ENCODE measurements at places on chromosomes 16 and 17.
A peak's percentile ranks its signal among the peaks of the same experiment; 100 is the strongest.

DNA sequence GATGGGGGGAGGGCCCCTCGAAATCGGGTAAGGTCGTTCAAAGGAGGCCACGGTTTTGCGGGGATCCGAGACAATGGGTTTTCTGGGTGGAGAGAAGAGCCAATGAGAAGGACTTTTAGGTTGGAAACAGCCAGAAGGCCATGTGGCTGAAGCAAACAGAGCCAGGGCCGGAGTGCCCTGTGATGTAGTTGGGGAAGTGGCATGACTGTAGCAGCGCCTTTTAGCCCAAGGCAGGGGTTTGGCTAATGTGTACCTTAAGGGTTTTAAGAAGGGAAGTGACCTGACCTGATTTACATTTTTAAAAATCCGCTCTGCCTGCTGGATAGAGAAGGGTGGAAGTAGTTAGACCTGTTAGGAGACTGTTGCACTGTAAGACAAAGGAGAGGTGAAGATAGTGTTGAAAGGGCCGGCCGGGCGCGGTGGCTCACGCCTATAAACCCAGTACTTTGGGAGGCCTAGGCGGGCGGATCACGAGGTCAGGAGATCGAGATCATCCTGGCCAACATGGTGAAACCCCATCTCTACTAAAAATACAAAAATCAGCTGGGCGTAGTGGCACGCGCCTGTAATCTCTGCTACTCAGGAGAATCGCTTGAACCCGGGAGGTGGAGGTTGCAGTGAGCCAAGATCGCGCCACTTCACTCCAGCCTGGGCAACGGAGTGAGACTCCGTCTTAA is 1.0 kb downstream of the LYRM1 start:
- peak; percentile 54 for DNase-seq

DNA sequence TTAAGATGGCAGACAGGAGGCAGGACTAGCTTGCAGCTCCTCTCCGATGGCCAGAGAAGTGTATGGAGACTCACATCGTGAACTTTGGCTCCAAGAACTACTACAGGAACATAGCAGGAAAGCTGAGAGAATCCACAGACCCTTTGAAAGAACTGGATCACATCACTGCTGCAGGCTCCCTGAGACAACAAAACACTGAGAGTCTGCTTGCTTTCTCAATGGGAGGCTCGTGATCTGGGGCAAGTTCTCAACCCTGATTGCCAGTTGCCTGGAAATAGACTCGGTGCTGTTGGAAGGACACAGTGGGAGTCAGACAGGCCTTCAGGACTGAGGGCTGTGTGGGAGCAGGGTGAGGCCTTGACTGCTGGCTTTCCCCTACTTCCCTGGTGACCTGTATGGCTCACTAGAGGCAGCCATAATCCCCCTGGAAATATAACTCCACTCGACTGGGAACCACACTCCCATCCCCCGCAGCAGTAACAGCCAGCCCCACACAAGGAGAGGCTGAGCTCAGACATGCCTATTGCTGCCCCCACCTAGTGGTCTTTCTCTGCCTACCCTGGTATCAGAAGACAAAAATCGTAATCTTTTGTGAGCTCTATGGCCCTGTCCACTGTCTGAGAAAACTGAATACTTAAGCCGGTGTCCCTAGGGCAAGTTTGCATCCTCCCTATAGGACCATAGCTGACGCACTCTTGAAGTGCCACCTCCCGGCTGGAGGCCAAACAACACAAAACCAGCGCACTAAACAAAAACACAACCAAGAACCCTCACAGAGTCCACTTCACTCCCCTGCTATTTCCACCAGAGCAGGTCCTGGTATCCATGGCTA is 238.4 kb downstream of the CEP112 start:
- no peak for DNase-seq

GRCh38 chr16:8541868-8542267 is 48.4 kb downstream of the TMEM114 start:
- DNase-seq: no peak

DNA sequence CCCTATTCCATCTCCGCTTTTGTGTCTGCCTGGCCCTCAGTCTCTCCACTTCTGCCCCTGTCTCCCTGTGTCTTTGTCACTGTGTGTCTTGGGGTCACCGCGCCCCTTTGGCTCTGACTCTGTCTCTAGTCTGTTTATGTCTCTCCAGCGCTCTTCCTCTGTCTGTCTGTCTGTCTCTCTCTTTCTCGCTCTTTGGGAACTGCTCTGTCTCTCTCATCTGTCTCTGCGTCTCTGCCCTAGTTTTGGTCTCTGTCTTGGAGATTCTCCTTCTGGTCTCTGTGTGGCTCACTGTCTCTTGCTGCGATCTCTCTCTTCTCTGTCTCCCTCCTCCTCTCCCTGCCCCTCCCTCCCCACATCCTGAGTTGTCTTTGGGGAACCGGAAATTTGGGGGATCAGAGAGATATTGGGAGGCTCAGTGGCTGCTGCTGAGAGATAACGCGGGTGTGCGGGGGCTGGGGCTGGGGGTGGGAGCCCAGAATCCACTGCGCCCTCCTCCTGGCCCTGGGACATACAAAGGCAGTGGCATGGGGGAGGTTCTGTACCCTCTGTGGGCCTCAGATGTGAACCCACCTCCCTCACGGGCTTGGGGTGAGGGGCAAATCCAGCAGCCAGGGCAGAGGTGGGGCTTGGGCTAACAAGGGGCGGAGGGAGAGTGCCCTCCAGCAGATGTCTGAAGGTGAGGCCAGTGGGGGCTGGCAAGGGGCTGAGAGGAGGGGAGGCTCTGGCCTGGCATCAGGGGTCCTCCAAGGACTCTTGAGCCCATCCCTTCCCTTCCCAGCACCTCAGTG is 24.4 kb downstream of the LAT start:
- DNase-seq: peak; percentile 46

DNA sequence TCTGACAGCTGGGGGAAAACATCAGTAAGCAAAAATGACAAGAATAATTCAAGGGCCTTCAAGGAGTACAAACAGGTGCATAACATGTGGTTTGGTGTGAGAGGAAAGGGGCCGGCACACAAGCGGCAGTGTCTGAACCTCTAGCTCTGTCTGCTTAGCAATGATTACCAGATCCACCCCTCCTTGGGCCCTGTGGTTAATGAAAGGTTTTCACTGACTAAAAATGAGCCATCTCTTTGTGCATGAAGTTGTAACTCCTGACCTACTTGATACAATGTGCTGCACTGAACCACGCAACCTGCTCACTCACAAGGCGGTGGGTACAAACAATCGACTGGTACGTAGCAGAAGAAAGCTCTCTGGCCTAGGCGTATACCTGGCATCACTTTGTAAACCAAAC is 15.1 kb downstream of the FAM117A start:
- DNase-seq: peak; percentile 77

- DNase-seq: no peak
Measured at GRCh38 chr16:10731790-10732189, 11.9 kb upstream of the NUBP1 start.

DNA sequence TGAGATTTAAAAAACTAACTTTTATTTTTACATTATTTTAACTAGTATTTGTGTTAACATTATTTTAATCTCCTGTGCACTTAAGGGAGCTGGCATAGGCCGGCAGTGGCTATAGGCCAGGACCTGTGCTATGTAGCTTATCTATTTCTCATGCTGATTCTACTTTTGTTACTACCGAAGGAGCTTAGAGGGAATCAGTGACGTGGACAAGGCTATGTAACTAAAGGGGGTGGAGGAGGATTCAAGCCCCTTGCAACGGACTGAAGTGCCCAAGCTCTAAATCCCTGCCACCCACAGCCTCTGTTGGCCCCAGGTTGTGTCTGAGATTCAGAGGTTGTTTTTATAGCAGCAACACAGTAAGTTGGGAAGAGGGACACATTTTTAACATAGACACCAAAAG is 356.4 kb downstream of the WWOX start:
- no peak for DNase-seq

DNA sequence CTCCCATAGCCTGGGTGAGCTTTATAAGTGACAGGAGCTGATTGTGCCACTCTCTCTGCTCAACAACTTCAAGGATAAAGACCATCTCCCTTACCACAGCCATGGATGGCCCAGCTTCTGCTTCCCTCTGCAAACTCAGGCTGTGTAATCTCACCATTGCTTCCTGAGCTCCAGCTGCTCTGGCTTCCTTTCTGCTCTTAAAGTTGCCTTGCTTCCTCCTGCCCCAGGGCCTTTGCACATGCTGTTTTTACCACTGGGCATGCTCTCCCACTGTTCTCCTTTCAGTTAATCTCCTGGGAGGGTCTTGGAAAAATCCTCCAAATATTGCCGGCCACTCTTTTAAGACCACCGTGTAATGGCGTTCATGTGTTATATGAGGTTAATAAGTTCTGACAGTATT is 265.1 kb upstream of the C16orf82 start:
- no peak for DNase-seq

- DNase-seq: no peak
Measured at GRCh38 chr17:72404872-72405271, 284.1 kb downstream of the SOX9 start.

GRCh38 chr16:3413730-3414379 is 12.8 kb downstream of the ZNF174 start:
- DNase-seq: no peak

GRCh38 chr17:20074001-20074400 is 64.8 kb downstream of the SPECC1 start:
- DNase-seq: no peak
